8988T (cell line): ENCODE measurements at places on chromosomes 11 and 22.

DNA sequence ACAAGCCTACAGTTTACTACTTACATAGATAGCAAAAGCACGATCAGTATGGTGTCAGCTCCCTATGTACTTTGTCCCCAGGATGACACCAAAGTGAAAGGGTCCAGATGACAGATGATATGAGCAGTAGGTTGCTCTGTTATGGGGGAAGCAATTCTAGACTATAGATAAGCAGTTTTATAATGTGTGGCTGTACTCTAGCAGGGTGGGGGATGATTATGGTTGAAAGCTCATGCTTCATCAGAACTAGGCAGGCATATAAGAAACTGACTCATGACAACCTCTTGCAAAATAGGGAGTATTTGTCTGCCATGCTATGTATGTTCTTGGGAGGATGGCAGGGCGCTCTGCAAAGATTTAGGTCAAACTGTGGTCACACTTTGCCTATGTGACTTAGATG is 158.2 kb upstream of the ZBED5 start:
- DNase-seq = no peak

DNA sequence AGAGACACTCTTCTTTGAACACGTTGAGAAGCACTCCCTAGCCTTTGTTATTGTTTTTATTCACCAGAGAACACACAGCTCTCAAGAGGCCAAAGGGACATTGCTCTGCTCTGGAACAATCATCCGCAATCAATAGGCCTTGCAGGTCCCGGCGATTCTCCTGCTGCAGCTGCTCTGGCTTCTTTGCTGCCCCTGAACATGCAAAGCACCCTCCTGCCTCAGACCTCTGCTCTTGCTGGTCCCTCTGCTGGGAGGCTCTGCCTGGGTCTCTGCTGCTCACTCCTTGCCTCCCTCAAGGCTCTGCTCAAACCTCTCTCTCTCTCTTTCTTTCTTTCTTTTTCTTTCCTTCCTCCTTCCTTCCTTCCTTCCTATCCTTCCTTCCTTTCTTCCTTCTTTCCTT is 232.7 kb downstream of the DSCAML1 start:
- DNase-seq = no peak

DNA sequence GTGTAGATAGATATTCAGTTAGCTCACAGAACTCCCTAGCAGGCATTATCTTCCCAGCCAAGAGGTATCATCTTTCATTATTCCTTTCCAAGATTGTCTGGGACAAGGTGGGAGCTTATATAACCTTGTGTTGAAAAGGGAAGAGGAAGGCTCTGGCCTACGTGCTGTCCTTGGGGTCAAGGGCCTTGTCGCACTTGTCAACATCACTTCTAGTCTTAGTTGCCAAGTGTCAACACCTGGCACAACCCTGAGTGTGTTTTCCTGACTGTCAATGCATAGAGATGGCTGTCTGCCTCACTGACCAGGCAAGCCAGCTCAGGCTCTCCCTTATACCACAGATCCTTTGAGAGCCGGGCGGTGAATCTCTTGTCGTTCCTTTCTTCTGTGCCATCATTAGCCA is 331.9 kb downstream of the CNTN5 start:
- no peak for DNase-seq

DNA sequence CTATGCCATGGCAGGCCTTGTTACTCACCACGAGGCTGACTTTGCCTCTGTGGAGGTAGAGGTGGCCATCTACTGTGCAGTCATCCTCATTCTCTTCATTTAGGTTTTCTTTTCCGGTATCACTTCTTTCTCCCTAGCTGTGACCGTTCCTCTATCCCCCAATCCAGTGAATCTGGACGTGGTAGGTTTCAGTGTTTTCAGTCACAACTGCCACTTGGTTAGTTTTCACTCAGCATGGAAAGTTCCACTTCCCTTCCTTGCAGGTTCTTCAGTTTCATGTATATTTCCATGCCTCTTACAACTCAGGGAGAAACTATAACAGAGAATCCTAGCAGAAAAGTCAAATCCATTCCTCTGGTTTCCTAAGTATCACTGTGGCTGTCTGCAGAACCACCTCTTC is 1.9 kb downstream of the HPS4 start:
- no peak for DNase-seq

GRCh38 chr11:82792319-82792718 is 58.7 kb upstream of the FAM181B start:
- DNase-seq = no peak

DNA sequence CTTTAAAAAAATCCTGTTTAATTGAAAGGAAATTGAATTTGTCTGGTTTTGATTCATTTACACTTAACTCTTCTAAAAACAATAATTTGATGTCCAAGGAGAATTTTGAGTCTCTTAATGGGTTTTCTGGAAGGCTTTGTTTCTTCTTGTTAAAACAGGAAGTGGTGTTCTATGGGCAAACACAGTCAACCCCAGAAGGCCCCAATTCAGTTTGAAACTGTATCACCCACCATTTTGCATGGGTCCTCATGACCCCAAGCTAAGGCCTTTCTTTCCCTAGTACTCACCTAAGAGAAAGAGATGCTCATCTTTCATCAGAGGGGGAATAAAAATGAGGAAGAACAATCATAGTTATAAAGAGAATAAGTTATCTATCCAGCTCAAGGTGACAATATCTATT is 10.6 kb downstream of the FLI1 start:
- DNase-seq = no peak

- no peak for DNase-seq
Observed at GRCh38 chr22:49229483-49230193, 598.0 kb downstream of the BRD1 start.

DNA sequence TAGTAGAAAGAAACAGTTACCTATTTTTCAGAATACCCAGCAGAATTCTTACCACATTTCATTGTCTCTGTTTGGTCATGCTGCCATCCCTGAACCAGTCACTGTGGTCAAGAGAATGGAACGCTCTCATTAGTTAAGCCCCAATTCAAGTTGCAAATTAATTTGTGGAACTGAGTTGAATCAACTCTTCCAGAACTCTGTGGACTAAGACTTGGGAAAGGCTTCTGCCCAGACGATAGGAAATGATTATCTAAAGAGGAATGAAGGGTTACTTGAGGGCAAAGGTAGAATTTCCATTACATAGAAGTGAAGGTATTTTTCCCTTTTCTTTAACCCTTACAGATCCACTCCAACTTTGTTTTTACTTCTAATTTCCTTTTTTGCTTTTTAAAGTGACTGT is 286.4 kb downstream of the DYNC2H1 start:
- no peak for DNase-seq

GRCh38 chr11:9120664-9121468 is 29.5 kb upstream of the SCUBE2 start:
- DNase-seq = peak; percentile 51

DNA sequence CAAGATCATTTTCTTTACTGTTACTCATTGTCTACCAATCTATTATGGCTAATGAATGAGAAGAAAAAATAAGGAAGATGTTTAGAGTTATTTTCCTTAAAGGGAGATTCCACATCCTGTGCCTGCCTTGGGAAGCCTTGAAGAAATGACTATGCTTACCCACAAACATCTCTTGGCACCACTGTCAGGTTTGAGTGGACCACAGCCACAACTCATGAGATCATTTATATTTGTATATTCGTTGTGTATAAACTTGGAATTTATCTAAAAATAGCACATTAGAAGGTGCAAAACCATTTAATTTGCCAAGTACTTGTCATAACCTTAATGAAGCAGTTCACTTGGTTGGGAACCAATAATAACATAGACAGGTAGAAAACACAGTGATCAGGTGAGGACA is 740.8 kb downstream of the DLG2 start:
- no peak for DNase-seq
